Colonic mucosa (tissue), 4 donors: ENCODE measurements at places on chromosomes 3 and 15.

DNA sequence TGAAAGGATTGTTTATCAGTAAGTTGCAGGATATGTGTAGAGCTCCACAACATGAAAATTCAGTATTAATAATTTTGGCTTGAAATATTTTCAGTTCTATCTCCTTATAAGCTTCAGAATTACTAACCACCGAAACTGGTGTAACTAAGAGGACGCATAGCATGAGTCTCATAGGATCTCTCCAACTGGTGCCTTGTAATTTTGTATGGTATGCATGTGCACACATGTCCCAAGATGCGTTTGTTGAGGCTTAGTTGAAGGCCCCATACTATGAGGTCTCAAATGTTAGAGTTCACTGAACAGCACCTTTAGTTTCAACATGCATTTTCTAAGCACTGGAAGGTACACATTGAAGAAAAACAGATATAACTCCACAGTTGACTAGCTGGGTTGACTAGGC lies 195.4 kb downstream of the TP63 start:
- no peak for DNase-seq

GRCh38 chr15:71921191-71921590 lies 110.8 kb downstream of the NR2E3 start:
- DNase-seq: no peak

- DNase-seq: no peak
Observed at GRCh38 chr3:64079369-64080150, 56.3 kb upstream of the PSMD6 start.

- no peak for DNase-seq
Observed at GRCh38 chr3:12948891-12949711, 107.7 kb upstream of the RPL32 start.

GRCh38 chr15:36347272-36347858 lies 232.1 kb upstream of the CDIN1 start:
- DNase-seq: no peak
